ENCODE measurements at places on chromosomes 2 and 18. TPM values are rescaled to one million over a fixed set of nuclear protein-coding genes. Genes with fewer than 3 reads are reported as not detected.

DNA sequence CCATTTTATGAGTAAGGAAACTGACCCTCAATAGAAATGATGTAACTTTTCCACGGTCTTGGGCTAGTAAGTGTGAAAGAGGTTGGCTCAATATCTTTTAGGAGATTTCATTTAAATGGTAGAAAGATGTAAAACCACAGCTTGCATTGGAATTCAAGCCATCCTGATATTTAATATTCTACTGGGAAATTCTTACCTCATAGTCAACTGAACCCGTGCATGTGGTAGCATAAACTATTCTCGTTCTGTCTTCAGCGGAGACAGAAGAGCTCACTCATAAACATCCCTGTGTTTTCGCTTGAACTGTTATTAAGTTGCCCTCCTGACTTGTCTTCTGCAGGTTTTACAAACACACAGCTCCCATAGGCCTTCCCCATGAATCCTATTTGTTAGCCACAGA lies 8.5 kb upstream of the SPATS2L start:
- H3K27ac ChIP-seq, result no peak overlapping the region
- no peaks in the 10 kb centered on the region for H3K4me1 ChIP-seq
- H3K36me3 ChIP-seq, result no peaks in the 10 kb centered on the region
- no peaks in the 10 kb centered on the region for H3K27me3 ChIP-seq
- H3K4me3 ChIP-seq, result no peak overlapping the region
- no peak for DNase-seq

DNA sequence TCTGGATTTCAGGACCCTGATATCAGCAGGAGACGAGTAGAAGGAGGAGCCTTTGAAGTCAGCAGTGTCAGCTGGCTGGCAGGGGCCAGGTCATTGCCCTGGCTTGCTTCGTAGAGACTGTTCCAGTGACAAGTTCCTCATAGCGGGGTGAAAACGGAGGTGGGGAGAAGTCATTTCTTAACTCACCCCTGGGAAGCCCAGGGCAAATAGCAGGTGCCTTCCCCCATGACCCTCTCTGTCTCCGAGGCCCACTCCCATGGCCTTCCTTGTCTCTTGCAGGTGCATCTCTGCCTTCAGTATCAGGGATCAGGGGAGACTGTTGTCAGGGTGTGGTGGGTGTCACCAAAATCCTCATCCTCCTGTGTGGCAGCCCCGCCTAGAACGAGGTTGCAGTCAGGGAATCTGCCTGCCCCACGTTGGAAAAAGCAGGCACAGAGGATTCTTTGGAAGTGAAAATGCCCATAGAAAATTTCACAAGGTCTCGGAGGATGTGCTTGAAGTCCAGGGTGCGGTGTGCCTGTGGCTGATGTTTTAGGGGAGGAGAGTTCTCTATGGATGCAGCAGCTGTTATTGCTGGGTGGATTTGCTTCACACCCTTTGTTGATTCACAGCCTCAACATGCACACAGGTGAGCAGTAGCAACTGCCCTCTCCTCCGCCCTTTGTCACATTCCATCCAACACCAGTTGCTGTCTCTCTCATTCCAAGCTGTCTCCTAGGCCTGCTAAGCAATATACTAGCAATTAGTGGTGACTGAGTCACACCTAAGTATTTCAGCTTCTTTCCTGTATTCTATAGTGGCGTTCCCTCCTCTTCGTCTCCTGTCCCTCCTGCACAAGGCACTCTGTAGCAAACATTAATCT lies 142.6 kb upstream of the FHL2 start:
- no peak overlapping the region for H3K27ac ChIP-seq
- H3K36me3 ChIP-seq, result no peaks in the 10 kb centered on the region
- DNase-seq, result no peak
- no peak overlapping the region for H3K4me3 ChIP-seq
- no peaks in the 10 kb centered on the region for H3K27me3 ChIP-seq
- no peaks in the 10 kb centered on the region for H3K4me1 ChIP-seq

GRCh38 chr2:61670591-61671501 lies 132.7 kb upstream of the XPO1 start:
- DNase-seq, result no peak
- peaks cover 4% of the 10 kb centered on the region for H3K36me3 ChIP-seq
- no peak overlapping the region for H3K27ac ChIP-seq

The RASGRP3 gene
- total RNA-seq, result not detected

- no peak overlapping the region for H3K27ac ChIP-seq
- H3K4me3 ChIP-seq, result no peak overlapping the region
- no peaks in the 10 kb centered on the region for H3K27me3 ChIP-seq
These were observed 114.8 kb downstream of the NEB start for GRCh38 chr2:151619337-151619989.

GRCh38 chr18:78632111-78632541 lies 347.5 kb upstream of the SALL3 start:
- no peak overlapping the region for H3K4me3 ChIP-seq
- no peaks in the 10 kb centered on the region for H3K27me3 ChIP-seq
- H3K36me3 ChIP-seq, result peaks cover 27% of the 10 kb centered on the region
- no peak overlapping the region for H3K27ac ChIP-seq
- H3K4me1 ChIP-seq, result no peaks in the 10 kb centered on the region

DNA sequence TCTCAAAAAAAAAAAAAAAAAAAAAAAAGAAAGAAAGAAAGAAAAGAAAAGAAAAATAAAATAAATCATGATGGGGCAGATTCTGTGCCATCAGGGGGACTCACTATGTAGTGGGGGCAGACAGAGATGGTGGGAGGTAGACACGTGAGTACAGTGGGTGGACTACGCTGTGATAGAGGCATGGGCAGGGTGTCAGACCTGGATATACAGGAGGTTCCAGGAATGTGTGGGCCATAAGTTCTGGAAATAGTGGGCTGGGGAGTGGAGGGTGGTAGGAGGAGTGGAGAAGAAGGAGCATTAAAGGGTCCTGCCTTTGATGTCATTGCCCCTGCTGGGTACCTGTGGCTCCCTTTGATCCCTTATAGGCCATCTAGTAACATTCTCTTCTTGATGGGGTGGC lies 8.8 kb upstream of the WNT6 start:
- no peak overlapping the region for H3K4me3 ChIP-seq
- no peaks in the 10 kb centered on the region for H3K4me1 ChIP-seq
- DNase-seq, result no peak
- H3K27ac ChIP-seq, result no peak overlapping the region

DNA sequence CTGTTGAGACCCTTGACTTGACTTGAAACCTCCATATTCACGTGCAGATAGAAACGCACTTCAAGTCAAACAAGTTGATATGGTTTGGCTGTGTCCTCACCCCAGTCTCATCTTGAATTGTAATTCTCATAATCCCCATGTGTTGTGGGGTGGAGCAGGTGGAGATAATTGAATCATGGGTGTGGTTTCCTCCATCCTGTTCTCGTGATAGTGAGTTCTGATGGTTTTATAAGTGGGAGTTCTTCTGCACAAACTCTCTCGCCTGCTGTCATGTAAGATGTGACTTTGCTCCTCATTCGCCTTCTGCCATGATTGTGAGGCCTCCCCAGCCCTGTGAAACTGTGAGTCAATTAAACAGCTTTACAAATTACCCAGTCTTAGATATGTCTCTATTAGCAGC lies 21.4 kb downstream of the SLC3A1 start:
- no peaks in the 10 kb centered on the region for H3K4me1 ChIP-seq
- H3K27me3 ChIP-seq, result no peaks in the 10 kb centered on the region
- no peak for DNase-seq
- H3K36me3 ChIP-seq, result no peaks in the 10 kb centered on the region
- H3K27ac ChIP-seq, result no peak overlapping the region
- no peak overlapping the region for H3K4me3 ChIP-seq
